Activated T-helper 1 cell treated with anti-CD3 and anti-CD28 coated beads, Interleukin-12 subunit alpha, Interleukin-12 subunit beta, Interleukin-2, Interleukin-4 antibody, amounts not matched to agents 30 ng/mL and 10 ng/mL and 1 ng/mL, durations not matched to agents 14 hours and 24 hours and 36 hours (primary cell): ENCODE measurements at places on chromosomes 7 and 10.

DNA sequence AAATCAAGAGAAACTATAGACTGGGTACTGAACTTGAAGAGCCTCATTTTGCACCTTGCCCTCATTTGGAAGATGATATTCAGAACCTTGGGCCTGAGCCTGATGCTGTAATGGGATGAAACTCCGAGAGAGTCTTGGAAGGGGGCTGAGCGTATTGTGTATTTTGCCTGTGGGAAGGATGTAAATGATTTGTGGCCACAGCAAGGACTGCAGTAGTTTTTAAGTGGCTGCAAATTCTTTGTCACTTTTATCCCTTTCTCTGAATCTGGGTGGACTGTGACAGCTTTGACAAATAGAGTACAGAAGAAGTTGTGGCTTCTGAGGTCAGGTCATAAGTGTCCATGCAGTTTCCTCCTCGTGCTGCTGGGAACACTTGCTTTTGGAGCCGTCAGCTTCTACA lies 221.2 kb downstream of the ADRA2A start:
- no peak for DNase-seq

DNA sequence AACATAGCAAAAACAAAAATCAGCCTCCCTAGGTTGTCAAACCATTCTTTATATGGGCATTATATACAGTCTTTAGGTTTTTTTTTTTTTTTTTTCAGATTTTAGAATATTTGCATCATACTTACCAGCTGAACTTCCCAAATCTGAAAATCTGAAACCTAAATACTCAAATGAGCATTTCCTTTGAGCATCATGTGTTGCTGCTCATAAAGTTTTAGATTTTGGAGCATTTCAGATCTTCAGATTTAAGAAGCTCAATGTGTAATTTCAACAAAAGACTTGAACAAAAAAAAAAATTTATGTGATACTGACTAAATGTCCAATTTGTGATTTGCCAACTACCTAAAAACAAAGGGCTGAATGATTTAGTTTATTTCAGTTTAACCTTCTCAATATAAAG lies 13.6 kb downstream of the FAM3C start:
- DNase-seq = no peak

DNA sequence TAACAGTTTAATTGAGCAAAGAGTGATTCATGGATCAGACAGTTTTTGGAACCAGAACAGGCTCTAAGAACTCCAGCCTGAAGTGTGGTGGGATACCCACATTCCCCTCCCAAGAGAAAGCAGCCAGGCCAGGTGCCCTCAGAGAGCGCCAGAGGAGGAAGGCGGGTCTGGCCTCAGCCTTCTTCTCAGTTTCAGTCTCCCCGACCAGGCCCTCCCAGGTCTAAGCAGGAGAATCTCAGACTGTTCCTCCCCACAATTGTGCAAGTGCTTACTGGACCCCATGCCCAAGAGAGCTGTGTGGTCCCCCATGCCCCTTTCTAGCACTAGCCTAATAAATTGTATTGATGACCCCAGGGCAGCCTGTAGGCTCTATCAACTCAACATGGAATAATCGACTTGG lies 25.6 kb downstream of the PPIF start:
- DNase-seq = no peak

DNA sequence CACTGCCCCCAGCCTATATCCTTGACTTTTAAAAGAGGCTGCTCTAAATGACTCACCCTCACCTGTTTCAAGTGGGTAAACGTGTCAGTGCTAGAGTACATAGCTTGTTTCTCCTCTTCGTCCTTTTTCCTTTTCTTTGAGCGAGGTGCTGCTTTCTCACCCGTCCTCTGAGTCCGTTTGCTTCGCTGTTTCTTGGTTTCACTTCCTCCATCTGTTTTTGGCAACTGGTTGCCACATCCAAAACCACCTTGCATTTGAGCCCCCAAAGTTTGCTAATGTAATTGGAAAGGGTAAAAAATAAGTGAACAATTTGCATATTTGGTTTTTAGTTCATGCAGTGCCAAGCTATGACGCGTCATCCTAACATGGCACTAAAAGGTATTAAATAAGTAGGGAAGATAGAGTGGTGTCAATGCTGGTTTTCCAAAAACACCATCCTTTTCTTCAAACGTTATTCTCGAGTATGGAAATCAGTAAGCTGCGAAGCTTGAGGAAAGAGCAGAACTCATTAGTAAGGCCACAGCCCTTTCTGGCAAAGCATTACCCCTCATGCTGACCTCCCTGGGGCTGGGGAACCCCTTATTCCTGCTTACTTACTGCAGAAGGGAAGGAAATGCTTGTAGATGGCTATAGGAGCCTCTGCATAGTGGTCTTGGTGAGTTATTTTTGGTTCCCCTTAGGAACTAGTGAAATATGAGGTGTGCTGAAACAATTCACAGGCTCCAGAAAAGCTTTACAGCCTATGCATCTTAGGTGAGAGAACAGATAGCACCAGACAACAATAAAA lies 133.5 kb downstream of the GALNT11 start:
- no peak for DNase-seq

DNA sequence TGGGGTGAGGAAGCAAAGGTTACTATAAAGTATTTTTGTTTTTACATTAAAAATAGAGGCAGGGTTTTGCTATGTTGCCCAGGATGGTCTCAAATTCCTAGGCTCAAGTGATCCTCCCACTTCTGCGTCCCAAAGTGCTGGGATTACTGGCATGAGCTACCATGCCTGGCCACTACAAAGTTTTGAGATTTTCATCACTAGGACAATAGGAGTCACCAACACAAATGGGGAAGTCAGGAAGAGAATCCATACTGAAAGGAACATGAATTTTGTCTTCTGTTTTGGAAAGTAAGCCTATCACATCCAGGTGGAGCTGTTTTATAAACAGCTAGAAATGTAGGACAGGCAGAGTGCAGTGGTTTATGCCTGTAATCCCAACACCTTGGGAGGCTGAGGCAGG lies 20.0 kb upstream of the CAPZA2 start:
- no peak for DNase-seq

GRCh38 chr10:60350400-60350799 lies 39.3 kb downstream of the ANK3 start:
- DNase-seq = no peak

- DNase-seq = no peak
Measured at GRCh38 chr10:55400075-55400849, 599.2 kb upstream of the PCDH15 start.
